Activated CD8-positive, alpha-beta memory T cell treated with anti-CD3 and anti-CD28 coated beads, Interleukin-2, amount 10 ng/mL, durations not matched to agents 7 days and 5 days (primary cell): ENCODE measurements at places on chromosomes 16 and 17. TPM values are rescaled to one million over a fixed set of nuclear protein-coding genes. Genes with fewer than 3 reads are reported as not detected.

- DNase-seq, result no peak
Observed at GRCh38 chr17:18262111-18262510, 1.6 kb downstream of the MIEF2 start.

GRCh38 chr16:74868501-74868900 lies 93.9 kb upstream of the FA2H start:
- DNase-seq, result no peak

GRCh38 chr17:42904110-42904469 lies 3.5 kb downstream of the G6PC1 start:
- no peak for DNase-seq

DNA sequence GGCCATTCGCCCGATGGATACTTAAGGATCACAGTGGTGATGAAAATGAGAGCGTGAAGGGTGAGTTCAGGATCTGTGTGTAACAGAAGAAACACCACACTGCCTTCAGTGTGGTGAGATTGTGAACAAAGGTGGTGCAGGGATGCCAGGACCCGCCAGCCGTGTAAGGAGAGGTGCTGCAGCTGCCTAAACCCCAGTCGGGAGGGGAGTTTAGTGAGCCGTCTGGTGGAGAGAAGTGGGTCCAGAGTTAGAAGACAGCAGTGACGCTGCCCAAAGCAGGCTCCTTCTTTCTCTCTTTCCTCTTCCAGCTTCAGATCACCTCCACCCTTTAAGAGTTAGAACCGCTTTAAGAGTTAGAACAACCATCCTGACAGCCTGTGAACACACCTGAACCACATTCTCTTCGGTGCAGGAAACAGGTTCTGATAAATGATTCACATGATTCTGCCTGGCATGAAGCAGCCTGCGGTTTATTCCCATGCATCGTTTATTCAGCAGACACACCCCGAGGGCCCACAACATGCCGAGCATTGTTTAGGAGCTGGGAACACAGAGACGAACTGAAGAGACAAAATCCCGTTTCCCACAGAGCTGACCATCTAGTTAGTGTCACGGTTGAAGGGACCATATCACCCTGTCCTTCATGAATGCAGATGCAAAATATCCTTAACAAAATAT lies 84.0 kb upstream of the DNAH17 start:
- no peak for DNase-seq

GRCh38 chr17:47716375-47716774 lies 16.7 kb upstream of the TBX21 start:
- peak; percentile 51 for DNase-seq

GRCh38 chr17:41695134-41695661 lies 6.5 kb downstream of the EIF1 start:
- no peak for DNase-seq

DNA sequence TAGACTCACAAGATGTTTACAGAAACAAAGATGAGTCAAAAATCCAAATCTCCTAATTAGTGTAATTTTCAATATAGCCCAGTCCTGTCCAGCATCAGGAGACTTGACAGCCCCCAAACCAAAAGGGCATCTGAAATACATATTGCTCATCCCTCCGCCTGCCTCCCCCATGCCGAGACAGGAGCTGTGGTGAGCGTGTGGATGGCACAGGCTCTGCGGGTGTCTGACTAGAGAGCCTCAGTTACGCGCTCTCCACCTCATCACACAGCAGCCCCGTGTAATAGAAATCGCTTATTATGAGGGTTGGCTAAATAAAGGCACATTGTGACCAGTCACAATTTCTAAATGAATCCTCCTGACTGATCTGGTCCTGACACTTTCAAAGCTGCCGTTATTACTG lies 43.1 kb upstream of the CBLN1 start:
- no peak for DNase-seq

- no peak for DNase-seq
Observed at GRCh38 chr17:55563363-55563762, 52.1 kb upstream of the SMIM36 start.

GRCh38 chr16:24349320-24349719 lies 93.2 kb downstream of the CACNG3 start:
- DNase-seq, result no peak

RFFL gene
- total RNA-seq, result 52.2 TPM

PYY gene
- not detected for total RNA-seq

HAS3 gene
- 0.47 TPM for total RNA-seq

CDRT15L2 gene
- not detected for total RNA-seq

CRYM gene
- total RNA-seq, result not detected

MEOX1 gene
- total RNA-seq, result 0.54 TPM

NMRAL1 gene
- 52.5 TPM for total RNA-seq
